ENCODE measurements at places on chromosomes 7 and 10. TPM values are rescaled to one million over a fixed set of nuclear protein-coding genes. Genes with fewer than 3 reads are reported as not detected.

DNA sequence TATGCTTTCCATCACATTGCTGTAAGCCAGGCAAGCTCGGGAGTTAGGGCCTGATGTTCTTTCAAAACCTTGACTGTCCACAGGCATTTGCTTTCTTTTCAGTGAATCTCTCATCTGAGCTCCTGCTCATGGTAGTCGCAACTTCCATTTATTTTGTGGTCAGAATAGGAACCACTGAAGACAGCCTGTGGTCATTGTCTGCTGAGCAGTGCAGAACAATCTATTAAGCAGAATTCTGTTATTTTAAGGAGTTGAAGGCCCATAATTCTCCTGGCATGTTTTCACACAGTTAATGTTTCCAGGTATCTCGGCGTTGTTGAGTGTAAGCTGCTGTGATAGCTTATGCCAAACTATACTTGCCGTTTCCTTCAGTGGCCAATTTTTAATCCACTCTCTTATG lies 491.1 kb upstream of the AKR1E2 start:
- H3K36me3 ChIP-seq = no peaks in the 10 kb centered on the region
- no peak overlapping the region for H3K27ac ChIP-seq
- no peak overlapping the region for H3K4me3 ChIP-seq
- no peak for DNase-seq
- H3K4me1 ChIP-seq = no peaks in the 10 kb centered on the region

- no peaks in the 10 kb centered on the region for H3K27me3 ChIP-seq
- H3K36me3 ChIP-seq = peaks cover 52% of the 10 kb centered on the region
- H3K4me1 ChIP-seq = peaks cover 88% of the 10 kb centered on the region
- H3K4me3 ChIP-seq = peak overlapping the region; percentile 73
These were observed 31.6 kb downstream of the OGDH start for GRCh38 chr7:44637788-44638594.

DNA sequence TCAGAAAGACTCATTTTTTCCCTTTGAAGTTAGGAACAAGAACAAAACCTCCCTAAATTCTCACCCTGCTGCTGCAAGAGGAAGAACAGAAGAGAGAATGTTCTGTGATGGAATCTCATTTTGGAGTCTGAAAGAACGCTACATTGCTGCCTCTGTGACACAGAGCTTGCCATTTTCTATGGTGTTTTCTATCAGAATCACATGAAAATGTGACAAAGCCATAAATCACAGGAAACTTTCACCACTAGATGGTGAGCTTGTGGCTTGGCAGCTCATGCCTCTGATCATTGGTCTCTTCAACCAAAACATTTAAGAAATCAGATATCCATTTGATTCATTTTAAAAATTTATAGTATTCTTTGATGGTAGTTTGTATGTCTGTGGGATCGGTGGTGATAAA lies 82.9 kb downstream of the CADPS2 start:
- H3K4me3 ChIP-seq = no peak overlapping the region
- no peak overlapping the region for H3K27ac ChIP-seq
- H3K27me3 ChIP-seq = no peaks in the 10 kb centered on the region
- DNase-seq = no peak
- H3K36me3 ChIP-seq = no peaks in the 10 kb centered on the region

GRCh38 chr7:14834456-14834855 lies 68.1 kb downstream of the DGKB start:
- no peak for DNase-seq
- no peaks in the 10 kb centered on the region for H3K27me3 ChIP-seq
- H3K27ac ChIP-seq = no peak overlapping the region
- H3K36me3 ChIP-seq = no peaks in the 10 kb centered on the region
- no peak overlapping the region for H3K4me3 ChIP-seq
- H3K4me1 ChIP-seq = no peaks in the 10 kb centered on the region

DNA sequence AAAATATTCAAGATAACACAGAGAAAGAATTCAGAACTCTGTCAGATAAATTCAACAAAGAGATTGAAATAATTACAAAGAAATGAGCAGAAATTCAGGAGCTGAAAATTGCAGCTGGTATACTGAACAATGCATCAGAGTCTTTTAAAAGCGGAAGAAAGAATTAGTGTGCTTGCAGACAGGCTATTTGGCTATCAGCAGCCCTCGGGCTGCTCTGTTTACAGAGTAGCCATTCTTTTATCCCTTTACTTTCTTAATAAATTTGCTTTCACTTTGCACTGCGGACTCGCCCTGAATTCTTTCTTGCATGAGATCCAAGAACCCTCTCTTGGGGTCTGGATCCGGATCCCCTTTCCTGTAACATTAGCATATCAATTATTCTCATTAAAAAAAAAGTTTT lies 1040.0 kb downstream of the SORCS3 start:
- H3K36me3 ChIP-seq = no peaks in the 10 kb centered on the region
- no peaks in the 10 kb centered on the region for H3K27me3 ChIP-seq
- no peak for DNase-seq
- H3K4me3 ChIP-seq = no peak overlapping the region

- H3K4me3 ChIP-seq = no peak overlapping the region
- no peak for DNase-seq
- no peaks in the 10 kb centered on the region for H3K27me3 ChIP-seq
- H3K36me3 ChIP-seq = peaks cover 27% of the 10 kb centered on the region
- H3K4me1 ChIP-seq = no peaks in the 10 kb centered on the region
These were observed 35.0 kb upstream of the DNAAF5 start for GRCh38 chr7:691361-692045.

DNA sequence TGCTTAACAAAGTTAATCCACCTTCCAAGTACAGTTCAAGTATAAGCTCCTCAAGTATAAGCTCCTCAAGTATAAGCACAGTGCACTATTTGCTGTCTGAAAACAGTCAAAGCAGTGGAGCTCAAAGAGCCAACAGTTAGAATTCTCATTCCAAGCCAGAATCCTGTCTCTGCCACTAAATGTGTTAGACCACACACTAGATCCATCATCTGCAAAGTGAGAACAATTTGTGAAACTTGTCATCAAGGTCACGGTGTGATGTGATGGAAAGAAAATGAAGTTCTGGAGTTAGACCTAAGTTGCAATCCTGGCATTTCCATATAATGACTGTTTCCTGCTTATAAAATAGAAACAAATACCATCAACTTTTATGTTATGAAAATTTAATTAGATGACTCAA lies 602.5 kb downstream of the TNS3 start:
- H3K27me3 ChIP-seq = no peaks in the 10 kb centered on the region
- H3K36me3 ChIP-seq = no peaks in the 10 kb centered on the region
- no peak overlapping the region for H3K27ac ChIP-seq
- no peaks in the 10 kb centered on the region for H3K4me1 ChIP-seq
- DNase-seq = no peak
- H3K4me3 ChIP-seq = no peak overlapping the region

DNA sequence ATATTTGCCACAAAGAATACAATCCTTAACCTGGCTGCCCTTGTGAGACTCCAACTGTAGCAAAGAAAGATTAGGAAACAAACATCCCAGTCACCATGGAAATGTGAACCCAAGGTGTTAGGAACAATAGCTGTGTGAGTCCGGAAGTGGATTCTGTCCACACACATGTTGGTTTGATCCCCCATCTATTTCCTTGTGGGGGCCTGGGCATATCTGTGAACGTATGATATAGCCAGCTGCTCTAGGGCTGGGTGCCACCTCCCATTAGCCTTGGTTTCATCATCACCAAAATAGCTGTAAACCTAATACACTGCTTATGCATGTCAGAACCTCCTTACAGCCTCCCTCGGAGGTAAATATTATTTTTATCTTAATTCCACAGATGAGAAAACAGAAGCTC lies 26.4 kb downstream of the GRK5 start:
- no peak overlapping the region for H3K27ac ChIP-seq
- no peak for DNase-seq
- H3K27me3 ChIP-seq = no peaks in the 10 kb centered on the region
- H3K36me3 ChIP-seq = peaks cover 26% of the 10 kb centered on the region
- no peak overlapping the region for H3K4me3 ChIP-seq
- H3K4me1 ChIP-seq = peaks cover 38% of the 10 kb centered on the region

- H3K27ac ChIP-seq = peak overlapping the region; percentile 14
- H3K4me3 ChIP-seq = no peak overlapping the region
- H3K36me3 ChIP-seq = peaks cover 5% of the 10 kb centered on the region
- DNase-seq = no peak
- peaks cover 26% of the 10 kb centered on the region for H3K4me1 ChIP-seq
- H3K27me3 ChIP-seq = peaks cover 83% of the 10 kb centered on the region
These were observed 2.0 kb downstream of the HOXA11 start for GRCh38 chr7:27182861-27183681.

DNA sequence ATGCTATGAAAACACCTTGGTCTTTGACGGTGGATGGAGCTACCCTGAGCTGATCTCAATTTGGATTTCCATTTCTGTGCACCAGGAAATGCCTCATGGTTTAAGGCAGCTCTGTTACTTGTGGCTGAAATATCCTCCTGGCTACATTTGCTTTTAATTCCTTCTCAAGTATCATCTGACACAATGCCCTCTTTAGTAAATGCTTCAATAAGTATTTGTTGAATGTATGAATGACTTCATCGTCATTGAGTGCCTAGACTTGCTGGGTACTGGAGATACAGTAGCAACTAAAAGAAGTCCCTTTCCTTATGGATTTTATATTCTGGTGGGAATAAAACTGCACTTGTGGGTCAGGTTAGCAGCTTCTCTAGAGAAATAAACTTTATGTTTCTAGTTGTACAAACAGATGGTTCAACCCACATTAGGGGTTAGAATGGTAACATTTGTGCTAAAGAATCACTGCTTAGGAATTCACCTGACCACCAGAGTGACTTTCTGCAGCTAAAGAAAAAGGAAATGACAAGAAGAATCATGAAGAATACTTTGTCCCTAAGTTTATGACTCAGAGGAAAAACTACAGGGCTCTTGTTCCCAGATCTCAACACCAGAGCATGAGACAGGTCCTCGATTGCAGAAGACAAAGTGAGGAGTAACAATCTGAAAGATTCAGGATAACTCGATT lies 21.8 kb upstream of the SMNDC1 start:
- peak overlapping the region; percentile 21 for H3K27ac ChIP-seq
- H3K4me1 ChIP-seq = peaks cover 37% of the 10 kb centered on the region
- no peak overlapping the region for H3K4me3 ChIP-seq
- H3K36me3 ChIP-seq = peaks cover 24% of the 10 kb centered on the region

DNA sequence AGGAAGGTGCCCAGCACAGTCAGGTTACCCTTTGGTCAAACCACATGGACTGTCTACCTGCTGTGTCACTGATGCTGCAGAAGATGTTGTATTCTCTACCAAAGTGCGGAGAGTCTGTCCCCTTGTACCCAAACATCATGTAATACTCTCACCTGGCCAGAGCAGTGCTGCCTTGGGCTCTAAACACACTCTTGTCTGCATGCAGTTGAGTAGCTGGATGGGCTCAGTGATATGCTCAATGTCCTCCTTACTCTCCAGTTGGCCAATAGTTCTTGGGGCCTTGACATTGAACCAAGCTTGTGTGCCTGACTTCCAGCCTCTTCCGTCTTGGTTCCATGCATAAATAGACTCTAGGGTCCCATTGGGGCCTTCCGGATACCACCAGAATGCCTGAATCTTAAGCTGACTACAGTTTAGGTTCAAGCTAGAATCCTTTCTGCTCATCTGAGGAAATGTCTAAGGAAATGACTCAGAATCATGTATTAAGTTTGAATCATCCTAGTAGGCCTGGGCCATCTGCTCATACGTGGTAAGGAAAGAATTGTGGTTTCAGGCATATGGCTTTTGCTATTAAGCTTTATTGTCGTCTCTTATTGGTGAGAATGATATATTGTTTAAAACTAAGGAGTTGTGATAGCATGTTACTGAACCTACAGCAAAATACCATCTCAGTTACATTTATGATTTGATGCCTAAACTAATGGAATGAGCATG lies 118.0 kb downstream of the OTUD1 start:
- H3K4me1 ChIP-seq = no peaks in the 10 kb centered on the region
- no peaks in the 10 kb centered on the region for H3K36me3 ChIP-seq
- no peak overlapping the region for H3K4me3 ChIP-seq
- no peak overlapping the region for H3K27ac ChIP-seq
- H3K27me3 ChIP-seq = peaks cover 6% of the 10 kb centered on the region

DNA sequence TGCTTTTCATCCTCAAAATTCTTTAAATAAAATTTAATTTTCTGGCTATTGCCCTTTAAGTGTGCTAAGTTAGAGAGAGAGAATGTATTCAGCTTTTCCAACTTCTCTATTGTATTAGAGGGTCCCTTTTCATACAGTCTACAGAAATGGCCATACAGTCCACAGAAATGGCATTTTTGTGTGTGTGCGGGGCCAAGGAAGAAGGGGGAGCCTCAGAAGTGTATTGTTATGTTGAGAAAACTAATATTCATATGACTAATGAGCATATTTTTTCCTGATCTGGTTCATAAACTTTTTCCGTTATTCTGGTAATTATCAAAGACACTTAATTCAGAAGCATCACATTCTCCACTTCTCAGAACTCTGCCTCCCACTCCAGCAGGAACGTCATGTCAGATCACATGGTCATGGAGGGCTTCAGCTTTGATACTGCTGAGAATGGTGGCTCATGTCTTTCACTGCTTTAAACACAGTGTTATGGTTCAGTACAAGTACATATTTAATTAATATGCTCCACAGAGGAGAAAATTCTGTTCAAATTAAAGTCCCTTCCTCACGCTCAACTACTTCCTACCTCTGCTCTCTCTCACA lies 37.1 kb downstream of the ELMO1 start:
- no peak overlapping the region for H3K4me3 ChIP-seq
- no peaks in the 10 kb centered on the region for H3K27me3 ChIP-seq
- H3K4me1 ChIP-seq = peaks cover 52% of the 10 kb centered on the region
- peak overlapping the region; percentile 56 for H3K27ac ChIP-seq
- H3K36me3 ChIP-seq = peaks cover 19% of the 10 kb centered on the region

DNA sequence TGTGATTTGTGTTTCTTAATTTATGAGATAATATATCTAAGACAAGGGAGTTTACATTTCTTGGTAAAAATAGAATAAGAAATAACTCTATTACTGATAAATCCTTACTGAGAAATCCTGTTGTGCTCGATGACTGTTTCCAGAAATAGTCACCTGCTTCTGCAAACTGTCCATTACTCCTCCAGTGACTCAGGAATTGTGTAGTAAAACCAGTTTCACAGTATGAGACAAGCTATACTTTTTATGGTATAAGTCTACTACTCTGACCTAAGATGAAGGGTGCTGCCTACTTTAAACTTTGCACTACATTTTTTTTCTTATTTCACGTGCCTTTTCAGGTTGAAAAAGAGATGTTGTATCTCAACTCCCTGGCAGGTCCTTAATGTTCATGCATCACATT lies 6.8 kb upstream of the ANKRD22 start:
- H3K27ac ChIP-seq = no peak overlapping the region
- no peak overlapping the region for H3K4me3 ChIP-seq
- no peaks in the 10 kb centered on the region for H3K36me3 ChIP-seq
- DNase-seq = no peak
- H3K27me3 ChIP-seq = peaks cover 2% of the 10 kb centered on the region

- H3K4me3 ChIP-seq = no peak overlapping the region
- no peak for DNase-seq
- H3K36me3 ChIP-seq = no peaks in the 10 kb centered on the region
- H3K27ac ChIP-seq = no peak overlapping the region
- H3K27me3 ChIP-seq = no peaks in the 10 kb centered on the region
- no peaks in the 10 kb centered on the region for H3K4me1 ChIP-seq
These were observed 468.5 kb upstream of the MKI67 start for GRCh38 chr10:128594688-128595087.

GRCh38 chr7:94324380-94325121 lies 70.1 kb upstream of the COL1A2 start:
- H3K27me3 ChIP-seq = no peaks in the 10 kb centered on the region
- H3K36me3 ChIP-seq = no peaks in the 10 kb centered on the region
- H3K4me1 ChIP-seq = no peaks in the 10 kb centered on the region
- no peak overlapping the region for H3K27ac ChIP-seq

The MCM7 gene
- total RNA-seq = 273 TPM

The ITIH2 gene
- not detected for total RNA-seq

The KCP gene
- total RNA-seq = 0.33 TPM
